ENCODE measurements at places on chromosomes 1 and 21.

DNA sequence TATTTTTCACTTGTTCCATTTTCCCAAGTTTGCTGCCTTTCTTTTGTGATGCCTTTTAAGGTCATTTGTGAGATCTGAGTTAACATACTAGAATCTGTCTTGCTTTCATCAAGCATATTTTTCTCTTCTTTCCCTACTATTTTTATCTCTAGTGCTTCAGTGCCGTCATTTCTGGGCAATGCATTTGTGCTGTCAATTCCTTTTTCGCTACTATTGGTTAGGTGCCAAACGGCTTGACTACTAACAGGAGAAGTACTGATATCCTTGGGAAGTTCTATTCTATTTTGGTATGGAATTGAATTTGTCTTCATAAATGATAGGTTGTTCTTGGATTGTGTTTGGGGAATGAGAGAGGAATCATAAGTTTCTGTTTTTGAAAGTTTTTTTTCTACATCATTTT is 42.2 kb downstream of the LRRC53 start:
- DNase-seq, result no peak

DNA sequence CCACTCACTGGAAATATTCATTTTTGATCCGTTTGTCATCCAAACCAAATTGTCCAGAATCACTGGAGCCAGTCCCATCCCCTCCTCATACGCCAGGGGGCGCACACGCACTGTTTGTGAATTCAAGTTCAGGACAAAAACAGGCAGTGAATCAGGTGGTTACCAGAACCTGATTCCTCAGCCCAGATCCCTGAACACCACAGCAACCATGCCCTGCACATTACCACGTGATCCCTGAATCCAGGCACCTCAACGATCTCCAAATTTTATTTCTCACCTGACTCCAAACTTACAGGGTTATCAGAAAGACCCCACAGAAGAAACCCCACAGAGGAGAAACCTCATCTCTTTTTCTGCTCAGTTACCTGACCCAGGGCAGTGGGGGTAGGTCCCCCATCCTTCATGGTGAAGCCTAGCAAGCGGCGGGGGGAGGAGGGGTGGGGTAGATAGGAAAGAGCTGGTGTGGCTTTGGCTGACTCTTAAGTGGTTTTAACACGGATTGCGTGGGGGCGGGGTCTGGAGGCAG is 1.4 kb upstream of the PTPRF start:
- peak; percentile 84 for DNase-seq

DNA sequence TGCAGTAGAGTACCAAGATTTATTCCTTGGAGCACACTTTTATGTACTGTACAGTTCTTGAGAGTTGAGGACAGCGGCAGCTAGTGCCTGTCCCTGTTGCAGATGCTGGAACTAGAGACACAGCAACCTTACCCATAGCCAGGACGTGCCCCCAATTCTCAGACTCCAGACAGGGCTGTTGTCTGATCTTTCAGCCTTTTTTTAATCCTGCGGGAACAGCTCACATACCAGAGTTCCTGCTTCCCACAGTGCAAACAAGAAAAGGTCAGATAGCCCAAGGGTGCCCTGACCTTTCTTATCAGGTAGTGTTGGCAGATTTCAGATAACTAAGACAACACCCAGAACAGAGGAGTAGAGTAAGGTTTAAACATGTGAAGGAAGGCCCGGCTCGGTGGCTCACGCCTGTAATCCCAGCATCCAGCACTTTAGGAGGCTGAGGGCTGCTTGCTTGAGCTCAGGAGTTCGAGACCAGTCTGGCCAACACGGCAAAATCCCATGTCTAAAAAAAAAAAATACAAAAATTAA is 78.5 kb downstream of the DOP1B start:
- no peak for DNase-seq

GRCh38 chr1:196897158-196897828 is 9.4 kb downstream of the CFHR4 start:
- no peak for DNase-seq

DNA sequence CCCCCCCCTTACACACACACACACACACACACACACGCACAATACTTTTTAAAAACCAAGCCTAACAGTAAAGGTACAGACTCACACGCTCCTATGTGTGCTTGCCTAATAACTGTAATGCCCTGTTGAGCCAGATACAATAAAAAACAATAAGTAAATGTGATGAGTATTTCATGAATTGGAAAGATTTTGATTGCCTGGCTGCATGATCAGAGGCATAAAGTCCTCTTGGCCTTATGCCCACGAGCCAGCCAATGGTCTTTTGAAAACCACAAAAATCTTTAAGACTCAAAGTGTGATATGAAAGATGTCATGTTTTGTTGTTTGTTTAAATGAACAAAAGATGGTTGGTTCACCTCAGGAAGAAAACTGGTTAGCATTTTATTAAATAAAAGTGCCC is 441.9 kb upstream of the ZRANB2 start:
- no peak for DNase-seq

- DNase-seq, result no peak
Observed at GRCh38 chr21:17146426-17146825, 366.4 kb upstream of the CXADR start.

GRCh38 chr1:107871259-107871658 is 93.7 kb downstream of the VAV3 start:
- no peak for DNase-seq

GRCh38 chr1:233904633-233905415 is at the start of gene SLC35F3:
SLC35F3 (plus strand) TSS chr1:233904676.
- no peak for DNase-seq

- DNase-seq, result no peak
Observed at GRCh38 chr1:198893141-198893540, 254.3 kb downstream of the PTPRC start.

GRCh38 chr1:32724678-32725614 is 22.4 kb upstream of the SYNC start:
- no peak for DNase-seq

- DNase-seq, result no peak
Observed at GRCh38 chr1:112325504-112325903, 70.5 kb upstream of the CTTNBP2NL start.

DNA sequence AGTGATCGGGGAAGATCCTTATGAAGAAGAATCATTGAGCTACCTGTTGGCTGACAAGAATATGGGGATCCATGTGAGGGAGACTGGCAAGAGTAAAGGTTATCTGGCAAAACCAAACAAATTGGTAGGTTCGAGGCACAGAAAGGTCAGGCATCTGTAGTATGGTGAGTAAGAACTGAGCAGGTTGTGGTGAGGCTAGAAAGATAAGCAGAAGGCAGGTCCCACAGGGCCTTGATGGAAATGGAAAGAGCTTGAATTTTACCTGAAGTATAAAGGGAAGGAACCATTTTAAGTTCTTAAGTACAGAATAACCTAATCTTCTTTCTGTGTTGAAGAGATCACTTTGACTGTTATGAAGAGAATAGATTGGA is 11.1 kb downstream of the PTPRC start:
- no peak for DNase-seq

DNA sequence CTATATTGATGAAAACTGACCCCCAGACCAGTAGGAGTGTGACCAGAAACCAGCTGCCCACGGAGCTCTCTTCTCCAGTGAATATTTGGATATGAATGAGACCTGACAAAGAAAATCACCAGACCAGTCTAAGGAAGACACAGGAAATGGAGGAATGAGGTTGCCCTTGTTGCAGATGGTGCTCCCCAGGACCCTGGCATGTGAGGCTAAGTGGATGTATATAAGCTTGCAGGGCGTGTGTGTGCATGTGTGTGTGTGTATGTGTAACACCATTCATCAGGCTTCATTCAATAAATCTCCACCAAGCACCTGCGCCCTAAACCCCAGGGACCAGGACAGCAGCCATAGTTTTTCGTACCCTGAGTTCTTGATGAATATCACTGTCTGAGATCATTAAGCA is 14.4 kb downstream of the PHLDA3 start:
- no peak for DNase-seq

GRCh38 chr1:81186261-81186660 is 614.5 kb upstream of the ADGRL2 start:
- DNase-seq, result no peak

DNA sequence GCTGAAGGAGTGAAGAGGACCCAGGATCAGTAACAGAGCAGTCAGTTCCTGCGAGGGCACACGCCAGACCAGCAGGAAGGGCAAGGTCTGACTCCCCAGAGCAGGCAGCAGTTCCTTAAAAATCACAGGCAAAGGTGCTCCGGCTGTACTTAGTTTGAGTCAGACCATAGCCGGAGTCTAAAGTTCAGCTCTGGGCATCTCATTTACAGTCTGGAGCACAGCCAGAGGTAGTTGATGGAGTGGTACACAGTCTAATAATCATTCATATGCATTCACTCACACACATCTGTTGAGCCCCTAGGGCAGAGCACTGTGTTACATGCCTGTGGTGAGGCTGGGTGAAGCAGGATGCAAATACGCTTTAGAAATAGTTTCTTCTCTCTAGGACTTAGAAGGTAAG is 7.3 kb upstream of the AMIGO1 start:
- no peak for DNase-seq

- DNase-seq, result no peak
Observed at GRCh38 chr1:34898330-34898761, 31.1 kb downstream of the DLGAP3 start.

- DNase-seq, result no peak
Observed at GRCh38 chr1:200121421-200121820, 93.9 kb downstream of the NR5A2 start.

DNA sequence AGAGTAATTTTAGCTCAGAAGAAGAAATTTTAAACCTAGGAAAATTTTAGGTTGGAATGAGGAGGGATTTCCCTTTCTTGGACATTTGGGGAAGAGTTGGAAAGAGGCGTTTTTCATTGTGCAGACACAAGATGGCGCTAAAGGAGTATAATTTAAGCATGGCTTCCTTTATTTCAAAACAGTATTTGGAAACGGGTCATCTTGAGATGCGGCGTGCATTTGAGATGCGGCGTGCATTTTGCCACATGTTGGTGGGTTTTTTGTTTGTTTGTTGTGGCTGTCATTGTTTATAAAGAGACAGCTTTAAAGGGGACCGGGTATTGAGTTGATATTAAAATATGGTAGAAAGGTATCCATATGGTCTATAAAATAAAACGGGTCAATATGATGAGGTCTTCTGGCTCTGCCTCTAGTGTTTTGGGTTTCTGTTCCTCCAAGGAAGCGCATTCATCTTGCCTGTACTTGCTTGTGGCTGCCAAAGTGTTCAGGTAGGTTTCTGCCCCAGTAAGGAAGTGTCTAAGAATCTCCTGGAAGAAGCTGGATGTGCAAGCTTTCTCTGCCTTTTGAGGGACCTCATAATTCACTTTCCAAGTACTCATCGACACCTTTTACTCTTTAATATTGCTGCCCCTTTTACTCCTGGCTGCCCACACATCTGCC is 210.3 kb downstream of the SLC35F3 start:
- DNase-seq, result no peak

GRCh38 chr1:227549892-227550291 is 13.5 kb upstream of the ZNF678 start:
- no peak for DNase-seq

- DNase-seq, result no peak
Observed at GRCh38 chr1:231925864-231926263, 299.3 kb downstream of the DISC1 start.

DNA sequence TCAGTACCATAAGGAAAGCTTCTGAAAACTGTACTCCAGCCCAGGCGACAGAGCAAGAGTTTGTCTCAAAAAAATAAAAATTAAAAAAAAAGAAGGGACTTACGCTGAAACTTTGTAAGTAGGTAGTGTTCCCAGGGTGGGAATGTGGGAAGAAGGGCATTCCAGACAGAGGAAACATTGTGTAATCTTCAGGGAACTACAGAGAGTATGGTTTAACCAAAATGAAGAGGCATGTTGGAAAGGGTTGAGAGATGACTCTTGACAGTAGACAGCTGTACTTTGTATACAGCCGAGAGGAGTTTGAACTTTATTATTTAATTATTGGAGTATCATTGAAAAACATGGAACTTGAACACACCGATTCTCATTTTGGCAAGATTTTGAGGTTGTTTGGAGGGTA is 43.0 kb downstream of the PPP2R5A start:
- DNase-seq, result no peak

DNA sequence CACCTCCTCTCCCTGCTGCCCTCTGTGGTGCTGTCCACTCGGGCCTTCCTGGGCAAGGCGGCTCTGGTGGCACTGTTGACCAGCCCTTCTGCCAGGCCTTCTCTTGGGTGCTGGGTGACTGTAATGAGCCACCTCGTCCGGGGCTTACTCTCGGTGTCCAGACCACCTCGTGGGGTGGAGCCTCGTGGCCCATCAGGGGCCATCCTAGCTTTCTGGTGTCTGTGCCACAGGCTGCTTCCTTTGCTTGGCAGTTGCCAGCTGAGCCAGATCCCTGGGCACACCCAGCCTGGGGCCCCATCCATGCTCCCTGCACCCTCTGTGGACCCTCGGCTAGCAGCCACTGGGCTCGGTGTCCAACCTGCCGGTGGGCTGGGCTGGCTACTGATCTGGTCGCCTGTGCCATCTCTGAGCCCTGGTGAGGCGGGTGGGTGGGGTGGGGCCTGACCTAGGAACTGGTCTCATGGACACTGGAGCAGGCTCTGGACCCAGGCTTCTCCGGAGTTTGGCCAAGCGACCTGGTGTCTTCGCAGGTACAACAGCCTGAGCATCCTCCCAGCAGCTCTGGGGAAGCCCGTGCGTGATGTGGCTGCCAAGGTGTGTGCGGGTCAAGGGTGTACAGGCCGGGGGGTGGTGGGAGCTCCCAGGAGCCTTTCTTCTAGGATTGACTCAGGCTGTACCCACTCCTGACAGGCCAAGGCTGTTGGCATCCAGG is 1.4 kb downstream of the PRXL2B start:
- DNase-seq, result no peak

GRCh38 chr1:230287674-230288315 is 138.3 kb downstream of the PGBD5 start:
- DNase-seq, result no peak

DNA sequence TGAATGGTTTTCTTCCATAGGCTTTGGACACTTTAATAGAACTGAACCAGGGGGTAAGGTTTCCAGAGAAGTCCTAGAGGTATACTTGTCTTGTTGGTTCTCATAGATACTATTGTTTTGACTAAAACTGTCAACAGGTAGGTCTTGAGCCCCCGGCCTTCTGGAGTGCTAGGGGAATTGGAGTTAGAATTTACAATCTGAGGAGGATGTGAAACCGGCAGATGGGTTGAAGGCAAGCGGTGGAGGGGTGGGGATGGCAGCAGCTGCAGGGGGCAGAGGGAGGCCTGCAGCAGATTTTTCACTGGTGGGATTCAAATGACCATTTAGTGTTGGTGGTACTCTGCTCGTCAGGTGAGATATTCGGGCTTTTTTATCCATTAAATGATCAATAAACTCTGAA is 4.3 kb upstream of the CD1D start:
- no peak for DNase-seq

- DNase-seq, result no peak
Observed at GRCh38 chr21:37294679-37295078, 27.5 kb upstream of the VPS26C start.

Measured in activated CD4-positive, CD25-positive, alpha-beta regulatory T cell treated with anti-CD3 and anti-CD28 coated beads, Interleukin-2, amount 50 U/mL, for 72 hours (primary cell).